ENCODE measurements at places on chromosomes 4 and X. TPM values are rescaled to one million over a fixed set of nuclear protein-coding genes. Genes with fewer than 3 reads are reported as not detected.

DNA sequence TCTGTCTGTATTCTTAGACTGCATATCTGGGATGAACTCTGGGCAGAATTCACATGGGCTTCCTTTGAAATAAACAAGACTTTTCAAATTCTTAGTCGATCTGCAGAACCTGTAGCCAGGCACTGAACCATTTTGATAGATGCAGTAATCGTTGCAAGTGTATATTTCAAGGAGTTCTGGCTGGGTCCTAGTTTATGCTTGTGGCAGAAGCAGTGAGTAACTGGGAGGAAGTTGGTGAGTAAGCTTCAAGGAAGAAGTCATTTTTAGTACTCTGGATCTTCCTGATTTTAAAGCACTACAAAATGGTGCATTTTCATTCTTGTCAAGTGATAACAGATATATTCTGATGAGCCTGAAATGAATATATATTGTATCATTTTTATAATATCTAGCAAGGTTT is 9.5 kb downstream of the HPRT1 start:
- DNase-seq = no peak

DNA sequence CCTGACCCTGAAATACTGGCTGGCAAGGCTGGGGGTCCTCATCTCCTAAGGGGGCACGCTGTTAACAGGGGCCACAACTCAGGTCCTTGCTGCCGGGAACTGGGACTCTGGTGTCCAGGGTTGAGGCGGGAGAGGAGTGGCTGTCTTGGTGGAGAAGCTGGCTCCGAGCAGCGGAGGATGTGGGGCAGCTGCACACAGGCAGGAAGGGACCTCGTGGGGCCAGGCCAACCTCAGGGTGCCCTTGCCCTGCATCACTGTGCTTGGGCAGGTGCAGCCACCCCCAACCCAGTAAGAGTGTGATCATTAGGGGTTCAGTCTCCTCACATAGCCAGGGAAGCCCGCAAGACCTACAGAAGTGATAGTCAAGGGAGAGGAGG is 12.6 kb upstream of the PDE6B start:
- DNase-seq = no peak

DNA sequence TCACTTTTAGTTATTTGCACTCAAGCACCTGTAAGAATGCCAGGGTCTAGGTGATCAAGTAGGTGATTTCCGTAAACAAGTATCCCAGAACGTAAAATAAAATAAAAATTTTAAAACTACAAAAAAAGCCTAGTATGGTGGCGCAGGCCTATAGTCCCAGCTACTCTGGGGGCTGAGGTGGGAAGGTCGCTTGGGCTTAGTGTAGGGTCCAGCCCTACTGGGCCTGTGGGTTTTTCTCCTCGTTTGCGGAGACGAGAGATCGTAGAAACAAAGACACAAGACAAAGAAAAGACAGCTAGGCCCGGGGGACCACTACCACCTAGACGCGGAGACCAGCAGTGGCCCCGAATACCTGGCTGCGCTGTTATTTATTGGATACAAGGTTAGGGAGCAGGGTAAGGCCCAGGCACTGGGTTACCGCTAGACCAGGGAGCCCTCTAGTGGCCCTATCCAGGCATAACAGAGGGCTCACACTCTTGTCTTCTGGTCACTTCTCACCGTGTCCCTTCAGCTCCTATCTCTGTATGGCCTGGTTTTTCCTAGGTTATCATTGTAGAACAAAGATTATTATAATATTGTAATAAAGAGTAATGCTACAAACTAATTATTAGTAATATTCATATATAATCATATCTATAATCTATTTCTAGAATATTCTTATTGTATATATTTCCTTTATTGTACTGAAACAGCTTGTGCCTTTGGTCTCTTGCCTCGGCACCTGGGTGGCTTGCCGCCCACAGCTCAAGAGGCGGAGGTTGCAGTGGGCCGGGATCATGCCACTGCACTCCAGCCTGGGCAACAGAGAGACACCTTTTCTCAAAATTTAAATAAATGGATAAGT is 38.4 kb downstream of the SAGE1 start:
- peak; percentile 62 for DNase-seq

DNA sequence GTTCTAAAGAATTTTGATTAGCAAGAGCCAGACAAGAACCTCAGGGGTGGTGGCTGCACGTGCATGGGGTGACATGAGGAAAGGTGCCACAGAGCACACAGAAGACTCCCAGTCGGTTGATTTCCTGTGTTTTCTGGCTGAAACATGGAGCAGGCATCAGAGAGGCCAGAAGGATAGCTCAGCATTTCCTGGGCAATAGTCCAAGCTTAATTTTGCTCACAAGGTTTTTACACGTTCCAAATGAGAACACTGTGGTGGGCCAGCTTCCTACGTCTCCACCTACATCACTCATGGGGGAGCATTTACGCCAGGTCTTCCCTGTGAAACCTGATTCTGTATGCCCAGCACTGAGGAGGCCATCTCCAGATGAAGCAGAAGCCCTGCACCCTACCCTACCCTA is 212.5 kb upstream of the CLNK start:
- no peak for DNase-seq

- DNase-seq = peak; percentile 16
Measured at GRCh38 chr4:11424000-11424399, 4.7 kb downstream of the HS3ST1 start.

GRCh38 chr4:19583827-19584569 is 667.7 kb upstream of the SLIT2 start:
- no peak for DNase-seq

GRCh38 chr4:127698789-127699200 is 31.4 kb upstream of the SLC25A31 start:
- no peak for DNase-seq

- DNase-seq = no peak
Measured at GRCh38 chr4:122674371-122674770, 53.5 kb upstream of the IL21 start.

Gene TIGD4
- total RNA-seq = 0.17 TPM

GRCh38 chr4:25654971-25655963 is at the start of gene SLC34A2:
Gene SLC34A2, plus strand, starts transcription at chr4:25655851. Its CDS starts 6,650 bp downstream, at chr4:25662501.
- DNase-seq = no peak

All from left colon (tissue), 2 donors.